Fibroblast of gingiva (primary cell): ENCODE measurements at places on chromosomes 4 and X.

- DNase-seq: no peak
These were observed 56.7 kb downstream of the PROM1 start for GRCh38 chr4:16027114-16027513.

DNA sequence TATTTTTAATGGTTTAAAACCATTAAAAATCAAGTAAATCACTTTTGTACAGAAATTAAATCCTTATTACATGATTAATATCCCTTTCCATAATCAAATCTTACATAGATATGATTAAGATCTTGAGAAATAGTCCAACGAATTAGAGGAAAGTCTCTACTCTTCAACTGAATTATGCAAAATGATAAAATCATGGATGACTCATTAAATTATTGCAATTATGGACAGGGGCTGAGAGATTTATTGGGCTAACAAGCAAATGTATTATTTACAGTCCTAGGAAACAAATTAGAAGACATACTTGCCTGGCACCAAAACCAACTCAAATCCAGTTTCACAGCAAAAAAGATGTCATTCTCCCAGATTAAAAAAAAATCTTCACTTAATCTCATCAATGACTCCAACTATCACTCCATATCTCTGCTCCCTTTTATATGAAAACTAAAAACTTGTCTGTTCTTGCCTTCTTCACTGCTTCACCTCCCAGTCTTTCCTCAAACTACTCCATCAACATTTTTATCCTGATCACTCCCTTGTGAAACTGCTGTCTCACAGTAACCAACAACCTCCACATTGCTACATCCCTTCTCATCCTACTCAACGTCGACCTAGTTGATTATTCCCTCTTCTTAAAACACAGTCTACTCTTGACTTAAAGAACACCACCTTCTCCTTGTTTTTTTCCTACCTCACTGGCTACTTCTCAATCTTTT lies 18.4 kb upstream of the DDX60 start:
- DNase-seq: no peak

- DNase-seq: no peak
These were observed 593.8 kb downstream of the SMARCA1 start for GRCh38 chrX:128929271-128930057.

- DNase-seq: no peak
These were observed 24.4 kb downstream of the PPP2R3B start for GRCh38 chrX:362351-362750.

DNA sequence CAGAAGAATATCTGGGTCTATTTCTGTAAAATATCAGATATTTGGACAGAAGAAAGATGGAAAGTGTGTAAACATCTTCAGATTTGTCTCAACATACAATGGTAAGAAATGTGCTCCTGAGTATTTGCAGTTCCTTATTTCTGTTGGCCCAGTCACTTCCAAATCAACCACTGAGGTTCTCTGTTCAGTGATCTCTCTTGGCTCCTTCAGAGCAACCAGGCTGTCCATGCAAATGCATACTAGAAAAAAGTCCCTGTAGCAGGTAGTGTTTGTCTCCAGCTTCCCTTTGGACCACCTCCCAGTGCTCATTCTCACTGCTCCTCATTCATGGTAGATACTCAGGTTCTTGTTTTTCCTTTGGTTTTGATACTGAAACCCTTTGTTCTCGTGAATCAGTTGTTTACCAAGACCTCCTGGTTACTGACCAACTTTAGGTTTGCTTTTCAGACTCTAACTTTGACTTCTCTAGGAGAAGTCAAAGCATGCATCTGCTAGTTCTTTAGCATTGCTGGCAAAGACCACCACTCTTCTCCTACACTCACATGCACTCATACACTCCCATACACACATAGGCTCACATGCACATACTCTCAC lies 28.8 kb downstream of the ASIC5 start:
- no peak for DNase-seq

GRCh38 chr4:88005946-88006345 lies 1.5 kb upstream of the PKD2 start:
- DNase-seq: no peak

GRCh38 chr4:1979477-1980196 lies 29.1 kb downstream of the NELFA start:
- no peak for DNase-seq
